ENCODE measurements at places on chromosomes 12 and 14. TPM values are rescaled to one million over a fixed set of nuclear protein-coding genes. Genes with fewer than 3 reads are reported as not detected.

DNA sequence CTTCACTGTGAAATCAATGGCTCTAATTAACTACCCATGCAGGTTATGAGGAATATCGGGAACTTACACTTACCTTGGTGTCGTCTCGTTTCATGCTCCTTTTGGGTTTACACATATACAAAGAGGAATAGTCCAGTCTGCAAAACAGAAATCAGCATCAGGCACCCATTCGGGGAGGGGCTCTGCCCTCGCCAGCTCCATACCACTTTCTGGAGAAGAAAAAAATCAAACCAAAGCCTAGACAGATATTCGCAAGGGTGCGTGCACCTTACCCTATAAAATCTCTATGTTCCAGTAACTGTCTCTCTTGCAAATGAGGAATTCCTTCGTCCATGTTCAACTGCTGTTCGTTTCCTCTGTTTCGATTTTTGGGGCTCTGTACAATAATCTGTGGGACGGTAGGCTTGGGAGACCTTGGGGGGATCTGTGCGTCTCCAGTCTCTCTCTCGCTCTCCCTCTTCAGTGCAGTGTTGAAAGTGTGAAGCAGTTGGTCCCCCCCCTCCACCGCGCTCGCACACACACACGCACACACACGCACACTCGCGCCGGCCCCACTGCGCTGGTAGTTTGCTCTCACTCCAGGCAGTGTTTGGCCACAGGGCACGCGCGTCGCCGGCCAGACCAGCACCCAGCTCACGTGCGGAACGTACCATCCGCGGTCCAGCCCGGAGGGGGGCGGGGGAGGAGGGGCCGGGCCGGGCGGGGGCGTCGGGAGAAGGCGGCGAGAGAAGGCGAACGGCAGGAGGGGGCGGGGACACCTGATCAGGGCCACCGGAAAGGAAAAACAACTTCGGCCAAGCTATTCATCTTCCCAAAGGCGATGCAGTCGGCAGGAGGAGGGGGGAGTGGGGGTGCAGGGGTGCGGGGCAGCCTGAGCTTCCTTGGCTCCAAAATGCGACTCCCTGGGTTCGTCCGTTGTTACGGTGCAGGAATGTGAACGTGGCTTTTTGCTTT lies at the start of gene BHLHE41:
Gene BHLHE41 (minus strand): TSS at position 592 of the 954 bp plus-strand sequence. CDS start 258 bp downstream, at position 334.
- no peaks in the 10 kb centered on the region for H3K36me3 ChIP-seq
- H3K27ac ChIP-seq = no peak within 1 kb of the TSS
- peaks cover 30% of the 10 kb centered on the region for H3K27me3 ChIP-seq
- peak; percentile 23 for DNase-seq
- H3K4me3 ChIP-seq = peak within 1 kb of the TSS; percentile 64

Gene CD163
- not detected for total RNA-seq

GRCh38 chr12:54565310-54565985 lies 16.0 kb downstream of the PDE1B start:
- H3K27me3 ChIP-seq = peaks cover 25% of the 10 kb centered on the region
- H3K27ac ChIP-seq = no peak overlapping the region
- no peak for DNase-seq

- H3K36me3 ChIP-seq = no peaks in the 10 kb centered on the region
- peaks cover 9% of the 10 kb centered on the region for H3K4me1 ChIP-seq
- no peaks in the 10 kb centered on the region for H3K27me3 ChIP-seq
- H3K27ac ChIP-seq = no peak overlapping the region
- no peak for DNase-seq
Observed at GRCh38 chr12:95130096-95130495, 56.7 kb upstream of the NR2C1 start.

Gene CABP1
- 0.32 TPM for total RNA-seq

DNA sequence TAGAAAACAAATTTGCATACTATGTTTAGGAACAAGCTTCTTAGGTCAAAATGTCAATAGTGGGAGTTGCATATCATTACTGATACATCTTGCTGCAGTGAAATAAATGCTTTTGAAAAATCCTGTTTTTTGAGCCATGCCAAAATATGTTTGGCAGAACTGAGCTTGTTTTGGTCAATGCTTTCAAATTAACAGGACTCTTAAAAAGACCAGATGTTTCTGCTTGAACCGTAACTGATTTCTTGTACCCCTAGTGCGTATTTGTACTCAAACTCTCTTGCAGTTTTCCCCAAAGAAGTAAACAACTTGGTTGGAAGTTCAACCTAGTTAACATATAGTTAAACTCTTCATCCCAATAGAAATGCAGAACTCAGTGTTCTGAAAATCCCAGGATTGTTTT lies 3.4 kb downstream of the TRHDE start:
- no peaks in the 10 kb centered on the region for H3K4me1 ChIP-seq
- H3K4me3 ChIP-seq = no peak overlapping the region
- DNase-seq = no peak
- H3K36me3 ChIP-seq = no peaks in the 10 kb centered on the region

- peak; percentile 59 for DNase-seq
- H3K27me3 ChIP-seq = peaks cover 38% of the 10 kb centered on the region
- no peaks in the 10 kb centered on the region for H3K36me3 ChIP-seq
- peak overlapping the region; percentile 68 for H3K4me3 ChIP-seq
- H3K4me1 ChIP-seq = peaks cover 24% of the 10 kb centered on the region
Observed at GRCh38 chr12:93571365-93571924, 1.0 kb upstream of the SOCS2 start.

Gene A2ML1
- total RNA-seq = not detected

- DNase-seq = no peak
- no peak overlapping the region for H3K4me3 ChIP-seq
- H3K27me3 ChIP-seq = no peaks in the 10 kb centered on the region
- no peak overlapping the region for H3K27ac ChIP-seq
- peaks cover 19% of the 10 kb centered on the region for H3K4me1 ChIP-seq
Observed at GRCh38 chr12:45350861-45351260, 135.0 kb downstream of the ANO6 start.

DNA sequence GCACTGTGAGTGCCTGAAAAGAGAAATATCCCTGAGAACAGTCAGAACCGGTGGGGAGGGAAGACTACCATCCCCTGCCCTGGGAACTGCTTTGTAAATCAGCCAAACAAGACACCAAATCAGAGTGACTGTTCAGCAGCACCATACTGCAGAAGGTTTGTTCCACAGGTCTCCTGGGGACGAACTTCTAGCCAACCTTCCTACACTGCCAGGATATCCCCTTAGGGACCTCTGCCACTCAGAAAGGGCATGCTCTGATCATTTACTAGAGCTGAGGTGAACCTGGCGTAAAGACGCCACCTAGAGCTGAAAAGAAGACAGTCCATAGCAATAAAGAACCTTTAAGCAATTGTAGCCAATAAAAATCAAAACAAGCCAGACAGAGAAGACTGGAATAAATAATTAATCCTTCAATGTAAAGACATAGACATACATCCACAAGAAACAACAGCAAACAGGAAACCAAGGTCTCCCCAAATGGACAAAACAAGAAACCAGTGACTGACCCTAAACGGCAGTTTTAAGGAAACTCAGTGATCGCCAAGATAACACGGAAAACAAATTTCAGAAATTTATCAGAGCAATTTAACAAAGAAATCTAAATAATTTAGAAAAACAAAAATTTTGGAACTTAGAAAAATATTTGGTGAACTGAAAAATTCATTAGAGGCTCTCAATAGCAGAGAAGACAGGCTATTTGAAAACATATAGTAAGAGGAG lies 228.1 kb upstream of the AMIGO2 start:
- H3K4me3 ChIP-seq = no peak overlapping the region
- no peaks in the 10 kb centered on the region for H3K4me1 ChIP-seq
- DNase-seq = peak; percentile 66
- no peaks in the 10 kb centered on the region for H3K27me3 ChIP-seq

DNA sequence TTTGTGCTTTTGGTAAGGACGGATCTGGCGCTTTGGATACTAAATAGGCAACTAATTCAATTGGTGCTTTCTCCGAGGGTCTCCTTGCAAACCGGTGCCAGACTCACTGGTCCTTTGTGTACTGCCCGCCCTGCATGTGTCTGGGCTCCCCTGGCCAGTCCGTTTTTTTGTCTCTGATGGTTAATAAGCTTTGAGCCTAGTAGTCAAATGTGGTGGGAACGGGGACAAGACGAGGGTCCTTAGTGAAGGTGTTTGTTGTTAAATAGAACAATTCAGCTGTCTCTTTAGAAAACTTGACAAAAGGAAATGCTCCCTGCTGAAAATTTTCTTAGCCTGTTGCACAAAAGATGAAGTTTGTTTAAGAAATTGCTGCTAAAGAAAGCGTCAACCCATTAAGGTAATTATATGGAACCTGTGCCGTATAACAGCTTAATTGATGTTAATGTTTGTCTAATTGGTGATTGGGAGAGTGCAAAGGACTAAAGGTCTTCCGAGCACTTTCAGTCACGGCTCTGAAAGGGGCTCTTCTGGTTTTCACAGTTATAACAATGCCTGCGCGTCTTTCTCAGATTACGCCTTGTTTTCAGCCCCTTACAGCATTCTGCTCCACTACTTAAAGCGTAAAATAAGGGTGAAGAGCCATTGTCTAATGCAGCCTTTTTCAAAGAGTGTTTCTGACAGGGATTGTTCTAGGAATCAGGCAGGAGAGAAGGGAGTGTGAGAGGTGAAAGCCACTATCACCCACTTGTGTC lies 537.4 kb downstream of the PRKD1 start:
- H3K27ac ChIP-seq = no peak overlapping the region
- DNase-seq = no peak
- peaks cover 4% of the 10 kb centered on the region for H3K27me3 ChIP-seq
- H3K4me3 ChIP-seq = no peak overlapping the region
- H3K4me1 ChIP-seq = no peaks in the 10 kb centered on the region
- no peaks in the 10 kb centered on the region for H3K36me3 ChIP-seq

- no peaks in the 10 kb centered on the region for H3K36me3 ChIP-seq
- H3K27me3 ChIP-seq = peaks cover 20% of the 10 kb centered on the region
- no peaks in the 10 kb centered on the region for H3K4me1 ChIP-seq
- DNase-seq = no peak
- H3K27ac ChIP-seq = no peak overlapping the region
Observed at GRCh38 chr14:103146141-103146709, 23.0 kb downstream of the TNFAIP2 start.

Gene GCH1
- 5.0 TPM for total RNA-seq

GRCh38 chr14:44945264-44945663 lies 16.5 kb downstream of the KLHL28 start:
- peaks cover 6% of the 10 kb centered on the region for H3K36me3 ChIP-seq
- no peaks in the 10 kb centered on the region for H3K4me1 ChIP-seq
- no peak for DNase-seq
- no peaks in the 10 kb centered on the region for H3K27me3 ChIP-seq

DNA sequence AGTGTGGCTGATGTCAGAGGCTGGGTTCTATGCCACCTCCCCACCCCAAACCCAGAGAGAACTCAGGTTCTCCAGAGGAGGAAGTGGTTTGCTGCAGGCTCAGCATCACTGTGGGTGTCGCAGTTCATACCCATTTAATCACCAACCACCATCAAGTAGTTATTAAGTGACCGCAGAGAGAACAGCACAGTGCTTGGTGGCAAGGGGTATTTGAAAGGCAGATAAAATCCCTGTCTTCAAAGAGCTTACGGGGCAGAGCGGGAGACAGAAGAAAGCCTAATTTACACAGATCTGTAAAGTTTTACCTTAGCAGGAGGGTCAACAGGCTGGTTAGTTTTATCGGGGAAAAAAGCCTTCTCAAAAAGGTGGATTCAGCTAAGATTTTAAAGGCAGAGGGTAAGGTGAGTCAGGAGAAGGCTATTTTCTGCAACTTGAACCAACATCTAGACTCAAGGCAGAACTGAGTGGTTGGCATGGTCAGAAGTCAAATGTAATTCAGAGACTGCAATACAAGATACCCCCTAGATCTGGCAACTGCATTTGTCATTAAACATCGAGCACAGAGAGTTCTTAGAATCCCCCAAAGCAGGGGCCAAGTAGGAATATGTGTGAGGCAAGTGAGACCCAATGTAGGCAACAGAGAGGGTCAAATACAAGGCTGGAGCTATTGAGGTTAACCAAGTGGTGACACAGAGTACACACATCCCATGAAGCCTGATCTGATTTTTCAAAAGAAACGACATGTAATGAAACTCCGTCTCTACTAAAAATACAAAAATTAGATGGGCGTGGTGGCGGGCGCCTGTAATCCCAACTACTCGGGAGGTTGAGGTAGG lies 13.2 kb downstream of the PXN start:
- H3K4me3 ChIP-seq = no peak overlapping the region
- peaks cover 68% of the 10 kb centered on the region for H3K4me1 ChIP-seq
- peak; percentile 1 for DNase-seq
